ENCODE measurements at places on chromosomes 16 and 17.

DNA sequence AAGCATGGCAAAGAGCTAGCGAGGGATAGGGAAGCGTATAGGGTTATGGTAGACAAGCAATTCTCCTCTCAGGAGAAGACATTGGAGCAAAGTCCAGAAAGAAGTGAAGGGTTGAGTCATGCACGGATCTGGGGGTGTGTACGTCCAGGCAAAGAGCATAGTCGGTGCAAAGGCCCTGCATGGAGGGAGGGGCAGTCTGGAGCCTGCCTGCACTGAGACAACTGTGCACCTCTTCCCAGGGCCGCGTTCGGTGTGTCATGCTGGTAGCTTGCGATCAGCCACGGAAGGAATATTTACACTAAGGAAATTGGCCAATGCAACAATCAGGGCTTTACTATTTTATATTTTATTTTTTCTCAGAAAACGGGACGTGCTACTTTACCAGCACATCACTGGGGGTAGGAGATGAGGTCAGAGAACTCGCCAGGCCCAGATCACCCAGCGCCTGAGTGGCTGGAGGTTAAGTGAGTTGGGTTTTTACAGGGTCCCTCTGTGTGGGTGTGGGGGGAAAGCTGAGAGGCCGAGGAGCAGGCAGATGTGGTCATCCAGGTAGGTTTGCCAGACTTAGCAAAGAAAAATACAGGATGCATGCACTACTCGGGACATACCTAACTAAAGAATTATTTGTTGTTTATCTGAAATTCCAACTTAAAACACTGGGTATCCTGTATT lies 6.7 kb upstream of the B9D1 start:
- no peak for DNase-seq

DNA sequence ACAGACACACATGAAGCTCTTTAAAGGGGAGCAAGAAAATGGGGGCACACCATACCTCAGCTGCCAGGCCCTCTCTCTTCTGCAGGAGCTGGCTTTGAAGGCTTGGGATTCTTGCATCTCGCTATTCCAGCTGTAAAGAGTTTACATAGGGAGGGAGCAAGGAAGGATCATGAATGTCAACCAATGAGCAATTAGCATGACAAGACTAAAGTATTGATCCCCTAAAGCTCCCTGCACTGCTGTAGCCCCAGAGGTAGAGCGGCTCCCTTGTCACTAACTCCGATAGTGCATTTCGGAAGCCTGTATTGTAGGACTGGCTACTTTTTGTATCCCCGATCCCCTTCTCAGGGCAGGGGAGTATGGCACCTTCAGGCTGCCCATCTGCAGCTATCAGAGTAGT lies 113.4 kb upstream of the PMFBP1 start:
- no peak for DNase-seq

DNA sequence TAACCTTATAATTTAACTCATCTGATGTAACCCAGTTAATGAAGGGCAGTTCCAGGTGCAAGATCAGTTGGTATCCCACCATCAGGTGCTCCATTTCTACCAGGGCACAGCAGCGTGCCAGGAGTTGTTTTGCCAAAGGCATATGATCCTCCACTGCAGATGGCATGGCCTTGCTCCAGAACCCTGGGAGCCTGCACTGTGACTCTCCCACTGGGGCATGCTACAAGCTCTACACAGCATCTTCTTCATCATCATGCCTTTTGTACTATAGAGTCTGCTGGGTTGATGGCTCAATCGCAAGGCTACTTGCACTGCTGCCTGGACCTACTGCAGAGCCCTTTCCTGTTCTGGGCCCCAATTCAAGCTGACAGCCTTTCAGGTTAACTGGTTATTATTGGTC lies 11.3 kb upstream of the MAPT start:
- no peak for DNase-seq

DNA sequence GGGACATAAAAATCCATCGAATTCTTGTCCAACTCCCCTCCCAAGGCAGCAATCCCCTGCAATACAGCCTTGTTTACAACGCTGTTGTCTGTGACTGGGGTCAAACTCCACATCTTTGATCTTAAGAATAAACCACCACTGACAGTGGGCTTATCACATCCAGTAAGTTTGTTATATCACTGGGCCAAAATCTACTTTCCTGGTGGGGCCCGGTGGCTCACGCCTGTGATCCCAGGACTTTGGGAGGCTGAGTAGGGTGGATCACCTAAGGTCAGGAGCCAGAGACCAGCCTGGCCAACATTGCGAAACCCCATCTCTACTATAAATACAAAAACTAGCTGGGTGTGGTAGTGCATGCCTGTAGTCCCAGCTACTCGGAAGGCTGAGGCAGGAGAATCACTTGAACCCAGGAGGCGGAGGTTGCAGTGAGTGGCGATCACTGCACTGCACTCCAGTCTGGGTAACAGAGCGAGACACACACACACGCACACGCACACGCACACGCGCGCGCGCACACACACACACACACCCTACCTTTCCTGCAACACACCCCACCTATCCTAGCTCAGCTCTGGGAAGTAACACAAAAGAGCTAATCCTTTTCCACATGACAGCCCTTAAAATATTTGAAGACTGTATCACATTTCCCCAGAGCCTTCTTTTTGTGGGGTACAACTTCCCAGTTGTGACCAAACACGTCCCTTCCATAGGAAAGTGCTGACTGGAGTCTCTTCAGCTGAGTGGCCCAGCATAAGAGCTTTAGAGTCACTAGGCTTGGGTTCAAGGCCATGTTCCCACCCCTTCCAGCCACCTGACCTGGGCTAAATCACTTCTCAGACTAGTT lies 20.9 kb upstream of the ABCC1 start:
- no peak for DNase-seq

DNA sequence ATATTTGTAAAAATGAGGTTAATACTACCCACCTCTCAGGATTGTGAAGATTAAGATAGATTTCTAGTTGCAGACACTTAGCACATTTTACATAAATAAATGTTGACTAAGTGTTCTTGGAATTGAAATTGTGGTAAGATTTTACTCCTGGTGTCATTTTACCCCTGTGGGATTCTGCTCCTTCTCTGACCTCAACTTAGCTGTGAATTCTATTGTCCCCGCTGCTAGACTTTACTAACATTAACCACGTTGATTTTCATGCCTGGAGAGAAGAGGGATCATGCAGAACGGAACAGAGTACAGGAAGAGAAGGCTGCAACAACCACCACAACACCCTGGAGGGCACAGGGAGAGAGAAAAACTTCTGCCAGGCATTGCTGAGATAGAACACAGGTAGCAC lies 2.1 kb upstream of the TOM1L1 start:
- no peak for DNase-seq

GRCh38 chr16:57651344-57652333 lies 16.5 kb upstream of the ADGRG3 start:
- DNase-seq: no peak

GRCh38 chr17:34241062-34241461 lies 14.0 kb upstream of the CCL2 start:
- no peak for DNase-seq

- no peak for DNase-seq
Measured at GRCh38 chr17:73551759-73552158, 92.5 kb downstream of the SDK2 start.

GRCh38 chr17:78774453-78774852 lies 7.6 kb downstream of the CYTH1 start:
- no peak for DNase-seq

DNA sequence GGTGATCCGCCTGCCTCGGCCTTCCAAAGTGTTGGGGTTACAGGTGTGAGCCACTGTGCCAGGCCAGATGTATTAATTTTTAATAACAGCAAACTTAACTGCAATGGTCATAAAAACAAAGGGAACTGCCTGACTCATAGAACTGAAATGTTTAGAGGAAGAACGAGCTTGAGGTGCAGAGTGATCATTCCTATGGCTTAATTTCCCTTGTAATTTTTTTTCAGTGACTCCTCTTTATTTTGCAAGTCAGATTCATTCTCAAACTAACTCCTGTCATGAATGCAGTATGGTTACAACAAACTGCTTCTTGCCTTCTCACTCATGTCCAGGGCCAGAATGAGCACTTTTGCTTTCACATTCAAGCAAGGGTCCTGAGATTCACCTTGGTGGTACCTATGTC lies 231.3 kb downstream of the HAPSTR1 start:
- no peak for DNase-seq

GRCh38 chr17:40345994-40346764 lies 18.4 kb downstream of the GJD3 start:
- DNase-seq: no peak

- DNase-seq: no peak
Measured at GRCh38 chr16:88651989-88652761, 1.3 kb upstream of the CYBA start.

- no peak for DNase-seq
Measured at GRCh38 chr17:65085397-65085796, 28.9 kb upstream of the GNA13 start.

DNA sequence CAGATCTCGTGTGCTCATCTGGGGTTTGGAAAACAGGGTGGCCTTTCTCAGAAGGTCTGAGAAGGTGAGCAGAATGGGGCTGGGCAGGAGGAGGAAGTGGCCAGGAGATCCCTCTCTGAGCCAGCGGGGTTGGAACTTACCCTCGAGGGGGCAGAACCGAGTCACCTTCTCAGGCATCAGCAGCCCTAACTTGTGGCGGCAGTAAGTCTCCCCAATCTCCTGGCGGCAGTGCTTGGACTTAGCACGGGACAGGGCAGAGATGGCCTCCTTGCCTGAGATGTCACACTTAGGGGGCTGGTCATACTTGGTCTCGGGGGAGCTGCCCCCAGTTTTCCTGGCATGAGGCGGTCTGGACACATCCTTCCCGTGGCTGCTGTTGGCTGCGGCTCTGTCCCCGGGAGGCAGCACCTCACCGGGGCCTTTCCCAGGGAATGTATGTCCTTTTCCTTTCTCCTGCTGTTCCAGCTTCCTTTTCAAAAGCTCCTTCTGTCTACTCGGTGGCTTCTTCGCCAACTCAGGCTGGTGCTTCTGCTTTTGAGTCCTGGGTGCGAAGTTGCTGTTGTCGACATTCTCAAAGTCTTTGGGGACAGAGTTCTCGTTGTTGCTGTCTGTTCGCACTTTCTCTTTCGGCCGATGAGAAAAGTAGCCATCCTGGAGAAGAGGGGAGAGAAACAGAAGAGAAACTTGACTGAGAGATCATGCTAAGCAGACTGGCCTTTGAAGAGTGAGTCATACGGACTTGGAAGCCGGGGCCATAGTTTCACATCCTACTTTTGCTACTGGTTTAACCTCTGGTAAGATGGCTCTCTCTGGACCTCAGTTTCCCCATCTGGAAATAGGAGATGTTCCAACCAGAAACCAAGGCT lies 211.7 kb downstream of the XYLT1 start:
- no peak for DNase-seq

DNA sequence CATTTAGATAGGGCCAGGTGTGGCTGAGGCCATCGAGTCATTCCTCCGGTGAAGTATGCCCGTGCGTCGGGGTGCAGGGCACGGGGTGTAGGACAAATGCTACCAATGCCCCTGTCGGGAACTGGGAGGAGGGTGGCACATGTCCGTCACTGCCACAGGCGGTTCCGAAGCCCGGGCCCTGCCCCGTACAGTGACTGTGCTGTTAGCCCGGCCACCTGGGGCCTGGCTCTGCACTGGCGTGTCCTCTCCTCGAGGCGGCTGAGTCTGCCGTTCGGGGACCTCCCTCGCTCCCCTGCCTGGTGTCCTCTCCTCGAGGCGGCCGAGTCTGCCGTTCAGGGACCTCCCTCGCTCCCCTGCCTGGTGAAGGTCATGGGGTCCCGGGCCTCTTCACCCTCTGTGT lies 7.0 kb upstream of the ZFPM1 start:
- no peak for DNase-seq

DNA sequence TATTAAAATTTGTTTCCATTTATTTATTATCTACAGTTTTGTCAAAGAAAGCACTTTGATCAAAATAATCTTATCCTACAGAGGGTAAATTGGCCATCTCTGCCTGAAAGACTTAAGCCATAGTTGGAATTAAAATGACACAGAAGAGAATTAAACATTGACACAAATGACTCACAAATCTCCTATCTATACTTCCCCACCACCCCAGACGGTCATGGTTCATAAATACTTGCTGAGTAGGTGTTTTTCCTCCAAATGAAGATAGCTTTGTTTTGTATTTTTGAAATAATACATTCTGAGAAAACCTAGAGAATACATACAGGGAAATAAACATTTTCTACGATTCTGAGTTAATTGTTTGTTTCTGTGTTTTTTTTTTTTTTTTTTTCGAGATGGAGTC lies 142.8 kb downstream of the MAP2K6 start:
- DNase-seq: no peak

DNA sequence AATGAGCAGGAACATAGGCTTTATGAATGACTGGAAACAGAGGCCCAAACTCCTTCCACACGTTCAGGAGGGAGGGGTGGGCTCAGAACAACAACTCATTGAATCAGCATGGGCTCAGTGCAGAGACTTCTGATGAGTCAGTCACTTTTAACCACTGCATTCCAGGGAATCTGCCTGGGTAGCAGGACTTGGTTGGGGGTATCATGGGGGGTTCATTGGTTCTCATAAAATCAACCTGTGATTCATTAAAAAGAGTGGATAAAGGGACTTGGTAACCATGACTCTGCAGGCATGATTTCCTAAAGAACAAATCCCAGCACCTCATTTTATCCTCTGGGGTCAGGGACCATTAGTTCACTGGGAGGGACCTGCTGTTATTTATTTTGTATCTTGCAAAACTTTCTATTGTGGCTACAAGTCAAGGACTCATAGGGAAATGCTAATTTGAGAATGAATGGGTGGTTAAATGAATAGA lies 13.8 kb downstream of the ITGB3 start:
- no peak for DNase-seq

DNA sequence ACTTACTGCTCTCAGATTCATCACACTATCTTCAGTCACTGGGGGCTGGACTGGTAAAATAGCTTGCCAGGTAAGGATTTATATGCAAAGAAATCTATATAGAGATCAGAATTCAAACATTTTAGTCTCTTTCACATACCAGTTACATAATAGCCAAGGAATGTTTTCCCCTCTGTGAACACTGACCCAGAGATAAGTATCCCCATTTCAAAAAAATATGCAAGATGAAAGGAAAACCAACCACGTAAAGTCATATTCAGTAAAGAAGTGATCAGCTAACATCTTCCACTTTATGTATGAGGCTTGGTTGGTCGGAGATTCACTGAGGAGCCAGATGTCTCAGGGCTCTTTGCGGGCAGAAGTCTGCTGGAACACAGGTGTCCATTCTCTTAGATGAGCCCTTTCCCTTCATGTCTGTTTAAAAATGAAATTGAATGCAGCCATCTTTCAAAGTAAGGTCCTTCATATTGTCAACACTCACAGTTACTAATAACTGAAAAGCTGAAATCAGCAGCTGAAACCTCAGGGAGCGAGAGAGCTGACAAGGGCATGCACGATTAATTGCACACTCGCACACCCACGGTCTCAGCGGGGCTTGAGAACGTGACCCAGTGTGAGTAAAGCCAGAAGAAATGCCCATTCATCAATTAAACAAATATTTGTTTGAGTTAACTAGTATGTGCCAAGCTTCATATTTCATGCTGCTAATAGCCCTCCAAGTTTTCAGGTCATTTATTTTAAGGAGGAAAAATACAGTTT lies 161.2 kb downstream of the MRTFB start:
- no peak for DNase-seq

DNA sequence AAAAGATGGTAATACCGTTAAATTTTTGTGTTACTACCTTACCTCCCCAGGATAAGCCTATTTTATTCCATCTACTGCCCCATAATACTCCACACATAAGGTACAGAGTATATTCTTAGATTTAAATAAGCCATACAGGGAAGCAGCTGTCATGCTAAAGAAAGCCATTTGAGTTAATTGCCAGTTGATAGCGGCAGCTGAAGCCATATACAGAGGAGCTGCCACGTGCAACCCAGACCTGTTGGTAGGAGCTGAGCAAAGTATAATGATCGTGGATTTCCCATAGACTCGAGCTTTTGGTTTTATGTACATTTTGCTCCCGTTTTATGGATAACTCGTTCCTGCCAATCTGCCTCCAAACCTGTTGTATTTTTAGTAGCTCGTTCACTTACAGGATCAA lies 12.0 kb downstream of the CPSF4L start:
- no peak for DNase-seq
